ENCODE measurements at places on chromosomes 5 and 9.

DNA sequence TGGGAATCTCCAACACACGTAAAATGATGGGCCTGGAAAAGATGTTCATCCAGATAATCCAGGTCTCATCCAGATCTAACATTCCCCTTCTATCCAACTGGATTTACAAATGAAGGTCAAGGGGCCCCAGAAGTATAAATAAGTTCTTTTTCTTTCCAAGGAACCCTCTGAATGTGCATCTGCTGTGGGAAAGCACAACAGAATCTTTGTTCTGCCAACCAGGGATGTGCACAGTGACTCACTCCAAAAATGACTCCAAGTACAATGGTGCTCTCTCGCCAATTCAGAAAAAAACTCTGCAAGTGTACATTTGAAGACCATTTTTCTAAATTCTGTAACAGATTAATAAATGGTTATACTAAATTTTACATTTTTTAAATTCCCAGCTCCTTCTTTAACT, 12.4 kb downstream of the RAPGEF6 start:
- no peak for DNase-seq

DNA sequence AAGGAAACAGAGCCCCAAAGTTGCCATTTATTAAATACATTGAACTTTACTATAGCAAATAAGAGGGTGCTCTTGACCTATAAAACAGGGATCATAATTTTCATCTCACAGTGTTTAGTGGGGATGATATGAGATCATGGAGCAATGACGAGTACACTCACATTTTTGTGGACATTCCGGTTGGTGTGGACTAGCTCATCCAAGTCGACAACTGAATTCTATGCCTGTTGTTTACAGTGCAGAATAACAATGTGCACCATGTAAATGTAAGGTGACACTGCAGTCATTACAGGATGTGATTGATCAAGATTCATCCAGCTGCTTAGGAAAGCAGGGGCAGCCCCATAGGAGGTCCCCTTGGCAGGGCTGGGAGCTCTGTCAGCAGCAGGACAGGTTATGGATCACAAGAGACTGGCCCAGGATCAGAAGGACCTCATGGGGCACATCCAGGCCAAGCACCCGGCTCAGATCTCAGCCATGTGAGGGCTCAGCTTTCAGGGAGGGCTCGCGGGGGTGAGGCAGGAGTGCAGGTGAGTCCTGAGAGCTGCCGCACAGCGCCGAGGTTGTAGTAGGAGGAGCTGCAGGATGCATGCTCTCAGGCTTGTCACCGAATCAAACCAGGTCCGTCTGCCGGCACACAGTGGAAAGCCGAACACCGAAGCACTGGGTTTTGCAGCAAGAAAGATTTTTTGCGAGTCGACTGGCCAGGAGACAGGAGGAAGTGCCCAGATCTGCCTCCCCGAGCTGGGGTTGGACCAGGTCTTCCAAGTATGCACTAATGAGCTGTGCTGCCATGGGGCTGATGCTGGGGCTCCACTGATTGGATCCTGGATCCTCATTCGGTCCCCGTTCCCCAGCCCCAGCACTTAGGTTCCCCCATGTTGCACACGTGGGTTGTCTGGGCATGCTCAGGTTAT, 28.2 kb downstream of the MRPL36 start:
- DNase-seq: no peak

GRCh38 chr9:26524267-26524666, 368.3 kb downstream of the CAAP1 start:
- DNase-seq: no peak

- no peak for DNase-seq
Observed at GRCh38 chr5:113375480-113376060, 59.2 kb downstream of the TSSK1B start.

GRCh38 chr5:147880487-147880886, 2.0 kb downstream of the SCGB3A2 start:
- DNase-seq: no peak

- peak; percentile 7 for DNase-seq
Observed at GRCh38 chr5:133052317-133053175, 733 bp downstream of the HSPA4 start.

- DNase-seq: no peak
Observed at GRCh38 chr9:114163517-114163951, 8.2 kb downstream of the COL27A1 start.

DNA sequence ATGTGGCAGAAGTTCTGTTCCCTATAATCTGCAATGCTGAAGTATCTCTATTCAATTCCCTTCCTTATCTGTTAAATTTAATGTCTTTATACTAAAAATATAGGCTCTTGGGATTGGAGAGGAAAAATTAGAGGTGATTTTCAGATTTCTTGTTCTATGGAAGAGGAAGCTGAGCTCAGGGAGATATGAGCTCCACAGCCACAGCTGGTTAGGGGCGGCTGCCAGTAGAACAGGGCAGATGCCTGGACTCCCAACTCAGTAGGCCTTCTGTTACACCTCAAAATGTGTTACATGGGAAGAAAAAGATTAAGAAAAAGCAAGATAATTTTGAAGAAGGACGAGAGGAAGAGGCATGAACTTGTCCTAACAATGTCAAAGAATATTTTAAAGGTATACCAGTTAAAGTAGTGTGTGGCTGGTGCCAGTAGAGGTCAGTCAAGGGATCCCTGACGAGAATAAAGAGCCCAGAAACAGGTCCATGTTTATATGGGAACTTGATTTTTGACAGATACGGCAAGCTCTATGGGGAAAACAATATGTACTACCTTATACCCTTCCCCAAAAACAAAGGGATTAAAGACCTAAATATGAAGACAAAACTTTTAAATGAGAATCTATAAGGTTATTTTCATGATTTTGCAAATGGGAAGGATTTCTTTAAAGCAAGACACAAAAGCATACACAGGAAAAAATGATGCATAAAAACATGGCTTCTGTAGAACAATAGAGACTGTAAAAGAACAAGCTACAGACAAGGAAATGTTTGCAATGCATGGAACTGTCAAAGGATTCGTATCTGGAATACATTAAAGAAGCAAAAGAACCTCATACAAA, 28.7 kb downstream of the DNAJC21 start:
- DNase-seq: no peak

DNA sequence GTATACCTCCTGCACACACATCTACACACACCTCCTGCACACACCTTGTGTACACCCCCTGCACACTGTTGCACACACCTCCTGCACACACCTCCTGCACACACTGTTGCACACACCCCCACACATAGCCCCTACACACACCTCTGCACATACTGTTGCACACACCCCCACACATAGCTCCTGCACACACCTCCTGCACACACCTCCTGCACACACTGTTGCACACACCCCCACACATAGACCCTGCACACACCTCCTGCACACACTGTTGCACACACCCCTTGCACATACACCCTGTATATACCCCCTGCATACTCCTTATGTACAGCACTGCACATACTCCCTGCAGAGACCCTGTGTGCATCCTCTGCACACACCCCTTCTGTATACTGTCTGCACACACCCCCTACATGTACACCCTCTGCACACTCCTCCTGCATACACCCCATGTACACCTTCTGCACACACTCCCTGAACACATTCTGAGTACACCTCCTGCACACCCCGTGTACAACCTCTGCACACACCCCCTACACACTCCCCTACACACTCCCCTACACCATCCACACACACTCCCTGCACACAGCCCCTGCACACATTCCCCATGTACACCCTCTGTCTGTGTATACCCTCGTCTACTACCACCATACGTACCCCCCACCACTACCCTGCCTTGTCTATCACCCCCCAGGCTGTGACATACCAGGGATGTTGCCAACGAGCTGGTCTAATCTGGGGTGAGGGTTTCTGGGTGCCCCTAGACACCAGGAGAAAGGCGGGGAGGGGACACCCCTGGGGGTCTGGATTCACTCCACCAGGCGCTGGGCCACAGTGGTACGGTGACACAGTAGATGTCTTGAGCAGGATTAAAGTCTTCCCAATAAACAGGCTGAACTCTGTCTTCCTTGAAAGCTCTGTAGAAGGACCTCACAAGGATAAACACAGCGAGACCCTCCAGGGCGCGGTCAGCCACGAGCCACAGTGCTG, 1.1 kb upstream of the CEP72 start:
- no peak for DNase-seq

DNA sequence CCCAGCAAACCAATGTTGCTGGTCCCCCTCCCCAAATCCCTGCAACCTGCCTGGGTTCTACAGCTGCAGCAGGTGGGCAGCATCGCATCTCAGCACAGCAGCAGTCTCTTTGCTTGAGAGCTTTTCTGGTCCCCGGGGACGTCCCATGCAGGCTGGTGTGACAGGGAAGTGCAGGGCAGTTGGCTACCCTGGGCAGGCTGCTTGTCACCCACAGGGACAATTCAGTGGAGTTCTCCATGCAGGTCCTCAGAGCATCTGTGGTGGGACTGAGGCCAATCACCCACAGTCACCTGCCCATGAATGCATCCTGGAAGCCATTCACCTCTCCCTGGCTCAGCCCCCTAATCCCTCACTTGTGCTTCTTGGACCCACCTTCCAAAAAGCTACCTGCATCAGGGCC, 43.9 kb upstream of the SEMA4D start:
- DNase-seq: no peak

DNA sequence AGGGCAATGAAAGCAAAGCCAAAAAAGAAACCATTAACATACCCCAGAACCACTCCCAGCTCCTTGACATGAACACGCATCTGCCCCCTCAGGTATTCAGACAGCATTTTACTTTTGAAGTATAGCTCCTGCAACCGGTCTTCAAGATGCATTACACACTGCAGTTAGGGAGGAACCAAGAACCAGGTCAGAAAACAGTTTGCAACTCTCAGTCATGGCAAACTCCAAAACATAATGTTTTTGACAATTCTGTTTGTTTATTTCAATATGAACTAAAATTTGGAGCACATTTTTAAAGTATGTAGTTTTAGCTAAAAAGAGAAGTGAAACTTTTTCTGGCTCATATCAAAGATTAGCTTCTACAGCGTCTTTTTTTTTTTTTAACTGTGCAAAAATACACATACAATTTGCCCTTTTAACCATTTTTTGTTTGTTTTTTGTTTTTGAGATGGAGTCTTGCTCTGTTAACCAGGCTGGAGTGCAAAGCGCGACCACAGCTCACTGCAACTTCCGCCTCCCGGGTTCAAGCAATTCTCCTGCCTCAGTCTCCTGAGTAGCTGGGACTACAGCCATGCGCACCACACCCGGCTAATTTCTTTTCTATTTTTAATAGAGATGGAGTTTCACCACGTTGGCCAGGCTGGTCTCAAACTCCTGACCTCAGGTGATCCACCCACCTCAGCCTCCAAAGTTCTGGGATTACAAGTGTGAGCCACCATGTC, 12.2 kb upstream of the RAPGEF6 start:
- DNase-seq: no peak

GRCh38 chr9:120889606-120890271, 12.8 kb upstream of the PHF19 start:
- DNase-seq: no peak

GRCh38 chr5:92629574-92629973, 951.4 kb downstream of the NR2F1-AS1 start:
- DNase-seq: no peak

DNA sequence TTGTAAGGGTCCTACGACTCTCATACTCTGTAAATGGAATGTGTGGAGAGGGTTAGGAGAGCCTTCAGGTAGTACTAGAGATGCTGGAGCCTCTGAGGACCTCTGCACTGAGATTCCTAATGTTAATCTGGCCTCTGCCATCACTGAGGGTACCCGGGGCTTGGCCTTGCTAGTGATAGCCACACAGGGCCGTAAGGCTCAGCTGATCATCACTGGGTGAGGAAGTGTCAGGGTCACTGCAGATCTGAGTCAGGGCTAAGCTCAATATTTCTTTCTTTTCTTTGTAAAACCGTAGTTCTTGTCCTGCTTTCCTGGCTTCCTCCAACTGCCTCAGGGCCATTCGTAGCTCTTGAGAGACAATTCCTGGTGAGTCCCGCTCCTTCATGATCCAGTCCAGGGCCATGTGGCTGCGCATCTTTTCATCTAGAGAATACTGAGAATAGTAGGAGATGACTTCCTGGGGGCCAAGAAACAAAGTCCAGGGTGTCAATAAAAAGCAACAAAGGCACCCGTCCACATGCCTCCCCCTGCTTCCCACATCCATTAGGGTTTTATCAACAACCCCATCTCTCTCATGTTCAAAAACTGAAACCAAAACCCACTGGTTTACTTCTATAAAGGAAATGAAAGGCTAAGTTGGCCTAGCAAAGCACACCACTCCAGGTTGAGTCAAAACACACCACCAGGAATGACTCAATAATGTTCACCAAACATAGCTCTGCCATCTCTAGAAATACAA, 47.7 kb downstream of the LIX1 start:
- DNase-seq: no peak

GRCh38 chr9:109969573-109970237, 189.7 kb downstream of the PALM2AKAP2 start:
- no peak for DNase-seq

DNA sequence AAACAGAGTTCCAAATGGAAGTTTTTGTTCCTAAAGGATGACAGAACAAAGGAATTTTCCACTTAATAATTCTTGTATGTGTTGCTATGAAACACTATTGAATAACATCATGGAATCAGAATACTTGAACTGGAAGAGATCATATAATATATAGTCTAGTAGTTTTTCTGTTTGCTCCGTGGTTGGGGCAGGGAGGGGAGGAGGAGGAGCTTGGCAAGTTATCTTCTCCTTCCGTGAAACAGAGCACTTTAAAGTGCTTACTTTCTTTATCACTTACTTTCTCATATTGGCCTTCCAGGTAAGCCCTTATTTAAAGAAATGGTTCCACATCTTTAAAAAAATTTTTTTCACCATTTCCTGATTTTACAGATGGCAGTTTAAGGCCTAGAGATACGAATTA, 165.9 kb upstream of the TLX3 start:
- DNase-seq: no peak

GRCh38 chr5:40331616-40332015, 348.1 kb upstream of the PTGER4 start:
- no peak for DNase-seq

GRCh38 chr5:141269195-141269594, 24.0 kb downstream of the PCDHB15 start:
- DNase-seq: no peak

DNA sequence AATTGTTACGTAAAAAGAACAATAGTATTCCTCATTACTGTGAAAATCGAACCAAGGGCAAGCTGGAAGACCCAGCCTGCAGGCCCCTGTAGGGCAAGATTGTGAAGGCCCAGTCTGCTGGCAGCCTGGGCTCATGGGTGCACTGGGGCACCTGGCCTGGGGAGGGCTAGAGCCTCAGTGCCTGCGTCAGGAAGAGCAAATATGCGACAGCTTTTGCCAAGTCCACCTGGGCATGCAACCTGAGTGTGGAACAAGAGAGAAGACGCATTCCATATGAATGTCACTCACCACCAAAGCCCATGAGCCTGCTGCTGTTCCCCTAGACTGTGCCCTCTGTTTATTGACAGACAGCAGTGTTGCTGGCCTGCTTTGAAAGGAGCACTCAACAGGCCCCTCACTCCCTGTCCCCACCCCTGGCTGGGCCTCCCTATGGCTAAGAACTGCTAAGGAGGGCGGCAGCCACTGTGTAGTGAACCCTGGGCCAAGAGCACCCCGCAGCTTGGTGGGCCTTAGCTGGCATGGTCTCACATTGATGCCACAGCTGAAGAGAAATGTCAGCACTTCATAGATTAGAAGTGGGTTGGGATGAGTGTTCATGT, 28.2 kb downstream of the PSD2 start:
- DNase-seq: no peak

- DNase-seq: no peak
Observed at GRCh38 chr5:164672931-164673694, 1167.7 kb downstream of the MAT2B start.

Data from T-helper 17 cell (primary cell).